ENCODE measurements at places on chromosomes 11 and 22.

GRCh38 chr22:24087071-24087795, 76.1 kb downstream of the CABIN1 start:
- no peak for DNase-seq

DNA sequence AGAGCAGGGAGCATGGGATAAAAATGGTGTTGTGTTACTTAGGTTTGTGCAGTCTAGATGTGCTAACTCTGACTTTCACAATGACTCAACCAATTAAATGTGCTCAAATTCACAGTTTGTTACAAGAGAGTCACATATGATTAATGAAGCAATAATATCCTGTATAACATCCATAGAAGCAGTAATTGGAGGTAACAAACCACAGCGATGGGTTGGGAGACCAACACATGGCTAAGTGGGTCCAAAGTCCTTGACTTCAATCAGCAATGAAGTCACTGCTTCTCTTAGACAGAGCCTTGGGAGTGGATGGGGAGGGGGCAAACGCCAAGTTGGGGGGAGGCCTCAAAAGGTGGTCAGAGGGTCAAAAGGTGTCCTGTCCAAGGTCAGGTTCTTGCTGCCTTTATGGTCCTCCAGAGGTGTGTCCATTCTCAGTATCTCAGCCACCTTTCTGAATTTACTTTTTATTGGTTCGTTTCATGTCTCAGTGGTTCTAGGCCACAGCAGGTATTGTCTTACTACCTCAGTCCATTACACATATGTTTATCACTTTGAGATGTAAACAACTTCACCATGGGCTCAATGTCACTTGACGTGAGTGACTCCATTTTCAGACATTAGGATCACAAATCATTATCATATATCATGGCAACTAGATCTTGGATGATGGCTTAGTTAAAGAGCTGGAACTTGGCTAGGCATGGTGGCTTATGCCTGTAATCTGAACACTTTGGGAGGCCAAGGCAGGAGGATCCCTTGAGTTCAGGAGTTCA, 32.4 kb downstream of the SLN start:
- DNase-seq = no peak

- DNase-seq = no peak
Measured at GRCh38 chr11:22879630-22880029, 19.4 kb upstream of the CCDC179 start.

- no peak for DNase-seq
Measured at GRCh38 chr11:69000831-69001242, 12.2 kb downstream of the MRGPRF start.

- DNase-seq = no peak
Measured at GRCh38 chr22:45318558-45319323, 9.0 kb downstream of the FAM118A start.

DNA sequence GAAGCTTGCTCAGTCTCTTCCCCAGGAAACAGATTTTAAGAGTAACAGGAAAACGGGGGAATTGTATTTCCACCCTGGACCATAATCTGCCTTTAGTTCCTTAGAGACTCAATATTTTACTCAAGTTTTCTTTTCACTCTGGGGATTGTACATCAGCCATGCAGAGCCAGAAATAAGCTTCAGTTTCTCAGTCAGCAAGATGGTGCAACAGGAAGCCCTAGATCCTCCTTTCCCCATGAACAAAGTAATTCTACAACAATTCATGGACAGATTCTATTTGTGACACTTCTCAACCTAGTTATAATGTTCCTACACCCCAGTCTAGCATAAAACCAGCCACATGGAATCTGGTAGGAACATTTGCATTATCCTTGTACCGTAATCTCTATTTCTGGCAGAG, 24.7 kb downstream of the OR8B2 start:
- DNase-seq = no peak

GRCh38 chr11:38718049-38718448, 2120.0 kb upstream of the RAG2 start:
- DNase-seq = no peak

DNA sequence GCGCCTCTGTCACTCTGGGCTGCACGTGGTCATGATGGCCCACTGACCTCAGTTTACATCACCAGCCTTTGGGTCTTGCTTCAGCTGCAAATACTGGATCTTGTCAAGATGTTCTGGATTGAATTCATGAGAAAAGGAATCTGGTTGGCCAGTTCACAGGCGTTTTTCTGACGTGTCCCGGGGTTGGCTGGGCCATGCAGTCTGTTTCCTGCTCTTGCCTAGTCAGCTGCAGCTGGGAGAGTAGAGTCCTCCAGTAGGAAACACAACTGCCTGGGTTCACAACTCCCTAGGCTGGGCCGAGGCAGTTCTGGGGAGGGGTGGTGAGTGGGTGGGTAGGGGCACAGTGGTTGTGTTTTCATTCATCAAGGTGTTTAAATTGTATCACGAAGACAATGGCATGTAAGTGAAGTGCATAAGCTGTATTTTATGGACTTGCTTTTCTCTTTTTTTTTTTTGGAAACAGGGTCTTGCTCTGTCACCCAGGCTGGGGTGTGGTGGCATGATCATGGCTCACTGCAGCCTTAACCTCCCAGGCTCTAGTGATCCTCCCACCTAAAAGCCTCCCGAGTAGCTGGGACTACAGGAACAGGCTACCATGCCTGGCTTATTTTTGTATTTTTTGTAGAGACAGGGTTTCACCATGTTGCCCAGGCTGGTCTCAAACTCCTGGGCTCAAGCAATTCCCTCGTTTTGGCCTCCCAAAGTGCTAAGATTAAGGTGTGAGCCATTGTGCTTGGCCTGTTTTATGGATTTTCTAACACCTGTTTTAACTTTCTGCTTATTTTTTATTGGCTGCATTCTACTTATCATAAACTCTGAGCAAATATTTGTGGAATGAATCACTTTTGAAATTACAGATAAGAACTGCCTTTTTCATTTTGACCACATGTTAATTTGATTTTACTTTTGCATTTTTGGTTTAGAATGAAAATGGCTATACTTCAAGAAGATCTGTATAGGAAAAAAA, 54.0 kb upstream of the PITPNB start:
- DNase-seq = no peak

- no peak for DNase-seq
Measured at GRCh38 chr11:128354476-128354875, 232.9 kb downstream of the ETS1 start.

- no peak for DNase-seq
Measured at GRCh38 chr11:110349138-110349996, 53.0 kb upstream of the RDX start.

GRCh38 chr11:76598426-76598839, 72.1 kb downstream of the LRRC32 start:
- no peak for DNase-seq

GRCh38 chr11:473962-474785, 24.1 kb downstream of the PTDSS2 start:
- no peak for DNase-seq

- DNase-seq = no peak
Measured at GRCh38 chr11:72410956-72411355, 23.4 kb downstream of the CLPB start.

GRCh38 chr11:74085542-74085892, 76.6 kb upstream of the UCP3 start:
- no peak for DNase-seq

- no peak for DNase-seq
Measured at GRCh38 chr22:17260298-17260697, 41.1 kb upstream of the ADA2 start.

- DNase-seq = no peak
Measured at GRCh38 chr11:126233391-126233790, 21.8 kb downstream of the FAM118B start.

DNA sequence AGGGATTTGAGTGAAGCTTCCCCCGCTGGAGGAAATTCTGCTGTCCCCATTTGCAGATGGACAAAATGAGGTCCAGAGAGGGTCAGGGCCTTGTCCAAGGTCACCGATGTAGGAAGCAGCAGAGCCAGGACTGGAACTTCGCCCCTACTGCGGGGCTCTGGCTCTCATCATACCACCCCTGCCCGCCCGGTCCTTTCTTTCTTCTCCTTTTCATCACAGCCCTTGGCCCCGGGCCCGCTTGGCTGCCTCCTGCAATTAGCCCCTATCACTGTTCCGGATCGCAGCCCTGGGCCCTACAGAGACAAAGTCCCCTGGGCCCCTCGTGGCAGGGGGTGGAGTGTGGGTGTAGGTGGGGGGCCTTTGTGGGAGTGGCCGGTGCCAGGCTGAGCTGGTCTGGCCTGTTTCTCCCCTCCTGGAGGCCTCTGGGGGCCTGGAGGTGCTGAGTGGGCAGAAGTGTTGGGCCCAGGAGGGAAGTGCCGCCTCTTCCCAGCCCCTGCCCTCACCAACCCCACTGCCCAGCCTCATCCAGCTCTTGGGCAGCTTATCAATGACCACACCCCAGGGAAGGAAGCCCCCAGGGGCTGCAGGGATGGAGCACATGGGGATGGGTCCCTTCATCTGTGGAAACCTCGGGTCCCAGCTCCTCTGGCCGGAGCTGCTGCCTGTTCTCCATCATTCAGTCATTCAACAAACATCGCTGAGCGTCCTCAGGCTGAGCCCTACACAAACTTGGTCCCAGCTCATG, 3.4 kb downstream of the EMID1 start:
- no peak for DNase-seq

GRCh38 chr11:2584812-2585565, 114.8 kb downstream of the KCNQ1OT1 start:
- DNase-seq = no peak

DNA sequence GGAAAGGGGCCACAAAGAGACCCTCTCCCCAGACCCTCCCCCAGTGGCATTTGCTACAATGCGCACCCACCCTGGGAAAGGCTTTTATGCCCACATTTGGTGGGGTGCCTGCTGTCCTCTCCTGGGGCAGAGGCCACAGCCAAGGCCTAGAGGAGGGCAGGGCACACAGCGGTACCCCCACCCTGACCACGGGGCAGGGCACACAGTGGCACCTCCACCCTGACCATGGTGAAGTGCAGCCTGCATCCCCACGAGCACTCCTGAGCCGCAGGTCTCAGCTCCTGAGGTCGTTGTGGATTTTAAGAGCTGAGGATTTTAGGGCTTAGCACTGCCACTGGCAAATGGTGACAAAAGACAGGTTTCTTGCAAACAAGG, 34.1 kb downstream of the CERK start:
- DNase-seq = no peak

DNA sequence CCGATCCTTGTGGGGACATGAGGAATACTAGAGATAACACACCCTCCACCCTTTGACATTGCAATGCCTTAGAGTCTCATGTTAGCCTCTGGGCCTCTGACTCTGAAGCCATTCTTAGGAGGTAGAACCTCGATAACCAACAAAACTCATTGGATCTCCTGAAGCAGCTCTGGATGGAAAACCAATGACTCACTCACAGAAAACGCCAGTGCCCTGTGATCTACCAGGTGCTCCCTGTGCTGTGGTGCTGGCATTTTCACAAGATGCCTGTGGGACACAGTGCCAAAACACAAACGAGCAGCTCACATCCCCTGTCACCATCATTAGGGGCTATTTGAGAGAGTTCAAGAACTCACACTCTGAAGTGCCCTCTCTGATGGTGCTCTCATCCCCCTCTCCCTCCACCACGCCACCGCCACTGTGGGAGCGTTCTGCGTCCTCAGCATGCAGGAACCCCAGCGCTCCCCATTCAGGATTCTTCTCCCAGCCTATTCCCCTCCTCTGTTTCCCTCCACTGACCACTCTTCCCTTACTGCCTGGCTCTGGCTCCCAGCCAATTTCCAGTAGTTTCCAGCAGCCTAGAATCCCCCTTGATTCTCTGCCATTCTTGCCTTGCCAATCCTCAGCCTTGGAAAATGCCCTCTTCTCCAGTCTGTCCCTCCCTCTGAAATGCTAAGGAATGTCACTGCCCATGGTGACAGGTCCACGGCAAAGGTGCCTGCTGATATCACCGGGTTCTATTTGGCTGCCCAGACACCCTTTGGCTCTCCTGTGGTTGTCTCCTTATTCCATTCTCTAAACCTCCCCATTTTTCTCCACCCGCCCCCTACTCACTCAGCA, 4.7 kb upstream of the POLD4 start:
- DNase-seq = no peak

- DNase-seq = no peak
Measured at GRCh38 chr11:102603091-102603490, 22.0 kb downstream of the MMP20 start.

DNA sequence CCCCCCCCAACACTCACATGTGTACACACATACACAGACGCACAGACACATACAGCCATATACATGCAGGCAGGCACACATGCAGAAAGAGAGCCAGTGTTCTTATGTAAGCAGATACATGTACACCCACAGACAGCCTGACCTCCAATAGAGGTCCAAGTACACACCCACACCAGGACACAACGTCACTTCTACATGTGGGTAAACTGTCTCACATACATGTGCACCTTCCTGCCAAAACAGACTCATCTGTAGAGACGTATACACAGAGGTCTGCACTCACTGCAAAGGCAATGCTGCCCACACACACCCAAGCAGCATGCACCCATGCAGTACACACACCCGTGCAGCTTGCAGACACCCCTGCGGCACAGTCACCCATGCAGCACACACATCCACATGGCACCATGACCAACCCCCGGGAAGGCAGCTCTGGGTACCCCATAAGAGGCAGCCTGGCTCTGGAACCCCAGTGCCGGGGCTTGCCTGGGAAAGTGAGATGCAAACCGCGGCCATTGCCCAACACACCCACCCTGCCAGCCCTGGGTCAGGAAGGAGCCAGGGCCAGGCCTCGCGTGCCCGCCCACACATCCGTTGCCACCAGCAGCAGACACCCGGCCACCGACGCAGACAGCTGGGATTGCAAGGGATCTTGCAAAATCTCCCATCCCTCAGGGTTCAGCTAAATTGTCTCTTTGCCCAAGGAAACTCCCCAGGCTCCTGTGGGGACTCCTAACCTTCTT, 10.1 kb downstream of the CASTOR1 start:
- DNase-seq = no peak
